ENCODE measurements at places on chromosomes 7 and 10.
A peak's percentile ranks its signal among the peaks of the same experiment; 100 is the strongest.

- DNase-seq, result no peak
Observed at GRCh38 chr10:125116041-125116649, 44.2 kb downstream of the CTBP2 start.

DNA sequence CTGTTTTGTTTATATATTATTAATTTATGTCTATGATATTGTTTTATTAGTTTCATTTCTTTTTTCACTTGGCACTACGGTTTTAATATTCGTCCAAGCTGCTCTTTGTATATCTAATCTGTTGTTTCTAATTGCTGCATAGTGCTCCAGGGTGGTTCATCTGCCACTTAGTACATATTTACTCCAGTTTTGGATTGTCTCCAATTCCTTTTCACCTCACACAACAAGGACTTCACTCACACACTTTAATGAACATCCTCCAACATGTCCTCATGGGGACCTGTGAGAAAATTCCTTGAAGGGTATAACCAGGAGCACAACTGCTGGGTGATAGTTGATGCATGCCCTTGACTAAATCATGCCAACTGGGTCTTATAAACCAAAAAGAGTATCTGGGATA, 14.1 kb upstream of the NOC3L start:
- no peak for DNase-seq

GRCh38 chr10:6780008-6780677, 200.1 kb upstream of the PRKCQ start:
- no peak for DNase-seq

GRCh38 chr7:92608380-92609322, 18.5 kb upstream of the FAM133B start:
- DNase-seq, result no peak

- no peak for DNase-seq
Observed at GRCh38 chr7:100623951-100624824, 11.8 kb downstream of the MOSPD3 start.

- no peak for DNase-seq
Observed at GRCh38 chr7:19410691-19411090, 265.5 kb upstream of the FERD3L start.

GRCh38 chr7:47663851-47664250, 81.9 kb upstream of the TNS3 start:
- DNase-seq, result no peak

DNA sequence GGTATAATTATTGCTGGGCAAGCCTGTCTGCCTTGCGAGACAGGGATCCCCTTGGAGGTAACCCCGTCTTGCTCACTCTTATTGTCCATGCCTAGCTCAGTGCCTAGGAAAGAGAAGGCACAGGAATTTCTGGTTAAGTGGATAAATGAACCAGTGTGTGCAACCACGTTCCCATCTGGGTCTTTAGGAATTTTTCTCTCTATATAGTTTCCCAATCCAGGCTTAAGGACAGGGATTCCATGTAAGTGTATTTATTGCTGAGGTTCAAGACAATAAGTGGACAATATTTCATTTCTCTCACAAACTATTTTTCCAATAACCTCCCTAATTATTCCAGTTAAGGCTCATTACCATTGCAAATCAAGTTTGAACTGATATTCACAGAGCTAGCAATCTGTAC, 8.9 kb upstream of the ADAM12 start:
- DNase-seq, result no peak

GRCh38 chr7:35465791-35466336, 212.0 kb upstream of the TBX20 start:
- DNase-seq, result no peak

DNA sequence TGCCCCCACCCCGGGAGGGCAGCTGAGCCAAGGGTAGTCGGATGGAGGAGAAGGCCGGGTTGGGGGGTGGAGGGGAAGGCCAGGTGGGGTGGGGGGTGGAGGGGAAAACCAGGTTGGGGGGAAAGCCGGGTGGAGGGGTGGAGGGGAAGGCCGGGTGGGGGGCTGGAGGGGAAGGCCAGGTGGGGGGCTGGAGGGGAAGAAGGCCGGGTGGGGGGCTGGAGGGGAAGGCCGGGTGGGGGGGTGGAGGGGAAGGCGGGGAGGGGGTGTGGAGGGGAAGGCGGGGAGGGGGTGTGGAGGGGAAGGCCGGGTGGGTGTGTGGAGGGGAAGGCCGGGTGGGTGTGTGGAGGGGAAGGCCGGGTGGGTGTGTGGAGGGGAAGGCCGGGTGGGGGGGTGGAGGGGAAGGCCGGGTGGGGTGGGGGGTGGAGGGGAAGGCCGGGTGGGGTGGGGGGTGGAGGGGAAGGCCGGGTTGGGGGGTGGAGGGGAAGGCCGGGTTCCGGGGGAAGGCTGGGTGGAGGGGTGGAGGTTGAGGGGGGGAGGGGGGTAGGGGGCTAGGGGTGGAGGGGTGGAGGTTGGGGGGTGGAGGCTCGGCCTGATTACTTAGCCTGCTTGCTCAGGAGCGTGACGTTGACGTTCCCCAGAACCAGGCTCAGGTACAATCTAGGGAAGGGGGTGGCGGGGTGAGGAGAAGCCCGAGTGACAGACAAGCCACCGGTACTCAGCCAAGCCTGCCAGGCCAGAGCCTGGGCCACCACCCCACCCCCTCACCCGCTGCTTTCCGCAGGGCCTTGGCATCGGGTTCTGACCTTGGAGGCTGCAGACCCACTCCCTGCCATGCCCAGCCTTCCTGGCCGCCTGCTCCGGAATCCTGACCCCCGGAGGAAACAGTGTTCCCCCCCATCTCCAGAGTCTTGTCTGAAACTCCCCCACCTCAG, 5.6 kb downstream of the TMEM120A start:
- peak; percentile 21 for DNase-seq

- DNase-seq, result no peak
Observed at GRCh38 chr7:3146571-3147226, 103.0 kb upstream of the CARD11 start.

DNA sequence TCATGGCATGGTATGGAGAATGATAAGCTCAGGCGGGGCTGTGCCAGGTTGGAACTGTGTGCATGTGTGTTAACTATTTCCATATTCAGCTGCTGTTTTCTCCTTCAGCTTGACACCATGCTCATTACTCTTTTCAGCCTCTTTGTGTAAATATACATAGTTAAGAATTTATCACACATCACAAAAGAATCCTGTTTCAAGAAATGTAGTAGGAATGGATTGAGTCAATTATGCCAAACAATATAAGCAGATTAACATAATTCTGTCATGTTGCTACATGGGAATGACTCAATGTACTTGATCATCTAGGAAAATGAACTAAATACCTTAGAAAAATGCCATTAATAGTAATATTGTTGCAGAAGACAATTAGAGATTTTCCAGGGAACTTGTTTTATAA, 687.4 kb downstream of the PARD3 start:
- no peak for DNase-seq

DNA sequence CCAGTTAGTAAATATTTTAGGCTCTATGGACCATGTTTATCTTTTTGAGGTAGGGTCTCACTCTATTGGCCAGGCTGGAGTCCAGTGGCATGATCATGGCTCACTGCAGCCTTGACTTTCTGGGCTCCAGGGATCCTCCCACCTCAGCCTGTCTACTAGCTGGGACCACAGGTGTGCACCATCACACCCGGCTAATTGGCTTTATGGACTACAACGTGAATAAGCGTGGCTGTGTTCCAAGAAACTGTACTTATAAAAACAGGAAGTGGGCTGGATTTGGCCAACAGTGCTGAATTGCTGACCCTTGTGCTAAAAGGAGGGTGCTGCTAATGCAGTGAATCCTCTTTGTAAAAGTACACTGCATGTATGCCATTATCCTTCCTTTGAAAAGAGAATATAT, 111.7 kb upstream of the CDK13 start:
- no peak for DNase-seq

GRCh38 chr10:88095223-88095721, 231.8 kb downstream of the PTEN start:
- no peak for DNase-seq

Data from D721Med (cell line).